CD4-positive, alpha-beta memory T cell (primary cell): ENCODE measurements at places on chromosomes 4 and X.

DNA sequence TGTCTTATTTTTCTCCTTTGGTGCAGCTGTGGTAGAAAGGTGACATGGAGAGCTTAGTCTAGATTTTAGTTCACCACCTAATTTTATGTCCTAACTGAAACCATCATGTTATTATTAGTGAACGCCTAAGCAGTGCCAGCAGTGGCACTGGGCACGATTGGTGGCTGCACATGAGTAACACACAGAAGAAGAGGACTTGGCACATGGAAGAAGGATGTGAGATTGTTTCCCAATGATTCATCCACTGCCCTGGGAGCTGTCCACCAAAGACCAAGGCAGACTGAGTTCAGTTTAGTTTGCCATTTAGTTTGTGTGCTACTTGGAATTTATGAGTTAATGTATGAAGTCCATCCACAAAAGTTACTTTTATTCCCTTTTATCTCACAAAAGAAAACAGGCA lies 68.1 kb upstream of the NAP1L5 start:
- DNase-seq, result no peak

GRCh38 chr4:138706201-138706600 lies 309.4 kb upstream of the NOCT start:
- DNase-seq, result no peak

- DNase-seq, result peak; percentile 7
Measured at GRCh38 chr4:41957634-41958033, 22.4 kb downstream of the TMEM33 start.

GRCh38 chrX:70175338-70175737 lies 1.9 kb upstream of the DGAT2L6 start:
- DNase-seq, result no peak

DNA sequence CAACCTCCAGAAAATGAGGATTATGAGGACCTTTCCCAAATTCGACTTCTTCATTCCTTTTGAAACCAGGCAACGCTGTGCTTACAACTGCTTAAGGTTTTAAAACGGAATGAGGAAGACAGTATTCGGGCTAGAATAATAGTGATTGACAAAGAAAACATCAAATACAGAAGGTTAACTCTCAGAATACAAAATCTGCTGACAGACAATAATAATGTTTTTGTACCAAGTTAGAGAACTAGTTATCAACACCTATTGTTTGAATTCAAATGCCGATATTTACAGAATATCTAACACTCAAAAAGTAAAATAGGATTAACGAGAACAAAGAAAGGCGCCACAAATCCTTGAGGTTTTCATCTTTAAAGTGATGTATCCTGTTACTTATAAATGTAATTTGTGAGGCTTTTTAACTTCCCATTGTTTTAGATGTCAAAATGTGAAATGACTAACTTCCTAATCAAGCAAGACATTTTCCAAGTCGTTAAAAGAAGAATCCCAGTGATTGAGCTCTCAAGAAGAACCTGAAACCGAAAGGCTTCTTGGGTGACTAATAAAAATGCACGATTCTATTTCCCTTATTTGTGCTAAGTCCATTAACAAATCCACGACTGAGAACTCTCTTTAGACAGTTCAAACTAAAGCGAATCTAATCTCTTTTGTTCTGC lies 118.3 kb downstream of the SORBS2 start:
- DNase-seq, result no peak

- DNase-seq, result no peak
Measured at GRCh38 chrX:68568136-68568535, 69.3 kb downstream of the YIPF6 start.

- no peak for DNase-seq
Measured at GRCh38 chr4:102321260-102321995, 23.9 kb downstream of the SLC39A8 start.

DNA sequence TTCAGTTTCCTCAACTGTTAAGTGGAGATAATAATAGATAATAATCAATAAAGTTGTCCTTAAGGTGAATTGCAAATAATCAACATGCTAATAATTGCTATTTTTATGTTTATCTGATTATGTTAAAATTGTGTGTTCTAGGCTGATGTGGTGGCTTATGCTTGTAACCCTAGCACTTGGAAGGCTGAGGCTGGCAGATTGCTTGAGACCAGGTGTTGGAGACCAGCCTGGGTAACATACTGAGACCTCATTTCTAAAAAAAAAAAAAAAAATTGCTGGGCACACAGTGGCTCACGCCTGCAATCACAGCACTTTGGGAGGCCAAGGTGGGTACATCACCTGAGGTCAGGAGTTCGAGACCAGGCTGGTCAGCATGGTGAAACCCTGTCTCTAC lies 175.2 kb downstream of the GC start:
- no peak for DNase-seq

- DNase-seq, result no peak
Measured at GRCh38 chr4:8910822-8911315, 39.2 kb upstream of the HMX1 start.

GRCh38 chr4:160159457-160159856 lies 1056.6 kb downstream of the RAPGEF2 start:
- DNase-seq, result no peak

- DNase-seq, result no peak
Measured at GRCh38 chr4:55838356-55838755, 15.1 kb upstream of the EXOC1 start.

DNA sequence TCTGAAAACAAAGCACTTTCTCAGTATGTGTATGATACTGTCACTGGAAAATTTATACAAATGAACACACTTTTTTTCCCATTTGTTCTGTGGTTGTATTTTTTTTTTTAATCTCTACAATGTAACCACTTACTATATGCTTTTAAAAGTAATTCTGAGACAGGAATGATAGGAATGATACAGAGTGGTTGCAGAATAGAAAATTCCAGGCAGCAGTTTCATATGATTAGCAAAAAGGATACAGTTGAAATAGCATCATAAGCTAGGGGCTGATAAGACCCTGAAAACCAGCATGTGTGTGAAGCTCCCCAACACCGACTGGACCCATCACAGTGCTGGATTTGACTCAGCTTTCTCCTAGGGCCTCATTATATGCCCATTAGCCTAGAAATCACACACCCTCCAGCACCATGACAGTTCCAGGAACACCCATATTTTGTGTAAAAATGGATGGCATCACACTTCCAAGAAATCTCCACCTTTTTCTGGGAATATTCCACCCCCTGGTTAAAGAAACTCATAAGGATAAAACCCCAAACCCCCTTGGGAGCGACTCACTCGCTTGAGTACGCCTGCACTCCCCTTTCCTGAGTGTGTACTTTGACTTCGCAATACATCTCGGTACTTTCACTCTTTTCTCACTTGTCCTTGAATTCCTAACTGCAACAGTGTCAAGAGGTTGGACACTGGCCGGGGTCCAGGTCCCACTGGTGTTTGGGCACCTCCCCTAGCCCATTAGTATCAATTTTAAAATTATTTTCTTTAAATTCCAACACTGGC lies 77.4 kb upstream of the AGA start:
- no peak for DNase-seq

- DNase-seq, result no peak
Measured at GRCh38 chr4:145345401-145345800, 136.3 kb upstream of the SMAD1 start.

DNA sequence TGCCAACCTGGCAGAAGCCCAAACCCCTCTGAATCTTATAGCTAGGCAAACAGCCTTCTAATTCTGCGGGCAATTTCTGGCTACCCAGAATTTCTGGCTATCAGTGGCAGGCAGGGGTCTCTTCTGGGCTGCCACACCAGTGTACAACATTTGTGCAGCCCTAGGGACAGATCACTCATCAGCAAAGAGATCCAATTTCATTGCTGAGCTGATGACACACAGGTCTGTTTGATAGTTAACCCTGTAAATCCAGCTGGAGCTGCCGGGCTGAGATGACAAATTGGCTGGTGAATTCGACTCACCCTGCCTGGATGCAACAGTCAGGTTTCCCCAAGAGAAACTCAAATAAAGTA lies 2.4 kb downstream of the MID1 start:
- DNase-seq, result no peak

DNA sequence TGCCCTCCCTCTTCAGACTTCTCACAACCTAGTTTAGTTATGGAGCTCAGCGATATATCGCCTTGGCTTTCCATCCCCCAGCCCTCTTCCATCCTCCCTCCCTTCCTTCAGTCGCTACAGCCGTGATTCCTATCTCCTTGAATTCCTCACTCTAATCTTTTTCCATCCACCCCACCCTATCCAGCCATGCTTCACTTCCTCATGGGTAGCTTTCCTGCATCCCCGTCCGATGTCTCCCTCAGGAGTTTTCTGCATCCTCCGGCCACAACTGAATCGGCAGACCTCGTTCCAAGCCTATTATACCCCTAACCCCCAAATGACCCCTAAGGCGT lies 456 bp downstream of the SNX12 start:
- DNase-seq, result no peak

- DNase-seq, result no peak
Measured at GRCh38 chrX:80388206-80388605, 32.0 kb upstream of the TENT5D start.

GRCh38 chr4:52912608-52913007 lies 50.5 kb downstream of the RASL11B start:
- DNase-seq, result no peak

GRCh38 chr4:22191565-22191964 lies 243.0 kb upstream of the KCNIP4 start:
- DNase-seq, result no peak

GRCh38 chr4:14196131-14196530 lies 568.6 kb upstream of the BOD1L1 start:
- no peak for DNase-seq

- no peak for DNase-seq
Measured at GRCh38 chrX:117990438-117990837, 126.2 kb downstream of the KLHL13 start.

- DNase-seq, result no peak
Measured at GRCh38 chr4:81471298-81471587, 464 bp downstream of the RASGEF1B start.

GRCh38 chrX:129449148-129449547 lies 74.1 kb downstream of the SMARCA1 start:
- DNase-seq, result no peak

DNA sequence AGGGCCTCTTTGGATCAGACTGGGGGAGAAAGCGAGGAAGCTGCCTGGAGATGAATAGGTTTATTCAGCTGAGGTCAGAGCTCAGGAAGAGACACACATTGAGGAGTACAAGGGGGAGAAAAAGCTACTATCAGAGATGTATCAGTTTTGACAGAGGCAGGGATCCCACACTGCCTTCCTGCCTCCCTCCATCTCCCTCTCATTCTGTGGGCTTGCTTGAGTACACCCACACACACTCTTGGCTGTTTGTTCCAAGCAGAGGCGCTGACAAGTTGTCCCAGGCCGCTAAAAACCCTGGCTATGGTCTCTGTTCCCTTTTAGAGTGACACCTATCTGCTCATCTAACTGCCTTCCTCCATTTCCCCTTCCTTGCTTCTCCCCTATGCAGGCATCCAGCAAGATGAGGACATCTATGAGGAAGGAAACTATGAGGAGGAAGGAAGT lies 5.2 kb downstream of the TSPYL2 start:
- DNase-seq, result no peak

DNA sequence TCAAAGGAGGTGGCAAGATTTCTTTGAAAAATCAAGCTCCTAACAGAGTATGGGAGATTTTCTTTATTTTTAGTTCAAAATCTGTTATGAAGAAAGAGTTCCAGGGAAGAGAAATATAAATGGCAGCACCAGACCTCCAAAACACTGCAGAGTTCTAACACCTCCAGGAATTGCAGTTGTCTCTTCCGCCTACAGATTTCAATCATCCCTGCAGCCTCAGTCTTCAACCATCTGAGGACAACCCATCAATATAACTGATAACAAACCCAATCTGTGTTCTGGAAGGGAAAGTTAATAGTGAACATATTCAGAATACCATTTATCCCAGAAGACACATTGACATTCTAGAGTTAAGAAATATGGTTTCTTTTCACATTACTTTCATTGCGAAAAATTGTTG lies 296.1 kb downstream of the ARAP2 start:
- no peak for DNase-seq

DNA sequence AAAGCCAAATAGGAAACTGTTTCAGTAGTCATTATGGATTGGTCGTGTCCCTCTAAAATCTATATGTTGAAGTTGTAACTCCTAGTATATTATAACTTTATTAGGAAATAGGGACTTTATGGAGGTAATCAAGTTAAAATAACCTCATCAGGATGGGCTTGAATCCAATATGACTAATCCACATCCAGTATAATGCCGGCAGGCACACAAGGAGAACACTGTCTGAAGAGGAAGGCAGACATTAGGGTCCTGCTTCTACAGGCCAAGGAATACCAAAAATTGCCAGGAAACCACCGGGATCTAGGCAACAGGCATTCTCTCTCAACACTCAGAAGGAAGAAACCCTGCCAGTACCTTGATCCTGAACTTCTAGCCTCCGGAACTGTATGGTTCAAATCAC lies 130.3 kb downstream of the ATP10D start:
- no peak for DNase-seq

- DNase-seq, result no peak
Measured at GRCh38 chr4:89492581-89493071, 185.0 kb upstream of the GPRIN3 start.

- no peak for DNase-seq
Measured at GRCh38 chrX:56366901-56367300, 134.7 kb downstream of the KLF8 start.

DNA sequence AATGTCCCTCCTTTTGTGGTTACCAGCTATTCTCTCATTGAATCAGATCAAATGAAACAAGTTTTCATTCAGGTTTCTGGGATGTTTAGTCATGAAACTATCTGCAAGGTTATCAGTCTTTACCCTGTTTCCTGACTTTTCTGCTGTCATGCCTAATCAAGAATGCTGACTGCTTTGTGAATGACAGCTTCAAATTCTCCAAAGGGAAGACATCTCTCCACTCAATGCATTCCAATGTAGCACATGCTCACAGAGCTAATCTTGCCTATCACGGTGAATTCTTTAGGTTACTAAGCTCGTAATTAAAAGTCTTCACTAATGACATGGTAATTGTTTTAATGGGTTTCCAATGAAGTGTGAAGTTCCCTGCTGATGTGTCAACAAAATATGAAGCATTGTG lies 1068.5 kb downstream of the PCDH7 start:
- no peak for DNase-seq

- no peak for DNase-seq
Measured at GRCh38 chrX:9581771-9582385, 117.0 kb downstream of the TBL1X start.

DNA sequence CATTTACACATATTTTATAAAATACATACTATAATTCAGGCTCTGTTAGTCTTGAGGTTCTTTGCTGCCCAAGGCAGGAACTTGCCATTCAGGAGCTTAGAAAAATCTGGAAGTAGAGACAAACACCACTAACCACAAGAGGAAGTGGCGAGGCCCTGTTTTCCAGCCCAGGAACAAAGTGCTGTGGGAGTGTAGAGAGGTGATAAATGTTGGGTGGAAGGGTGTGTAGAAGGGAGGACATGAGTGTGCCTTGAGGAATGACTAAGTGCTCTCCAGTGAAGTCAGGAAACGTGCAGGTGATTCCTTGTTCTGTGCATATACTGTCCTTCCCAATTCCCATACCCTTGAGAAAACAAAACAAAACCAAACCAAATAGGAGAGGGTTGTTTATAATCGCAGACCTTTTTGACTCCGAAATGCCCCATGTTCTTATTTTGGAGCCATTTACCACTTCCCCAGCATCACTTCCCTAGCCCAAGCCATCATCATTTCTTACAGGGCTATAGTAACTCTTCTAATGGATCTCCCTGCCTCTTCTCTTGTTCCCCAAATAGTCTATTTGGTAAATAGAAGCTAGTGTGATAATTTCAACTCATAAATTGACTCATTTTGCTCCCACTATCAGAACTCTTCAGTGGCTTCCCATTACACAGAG lies 83.2 kb downstream of the GPAT3 start:
- DNase-seq, result no peak

GRCh38 chr4:54545663-54546424 lies 111.9 kb upstream of the KIT start:
- no peak for DNase-seq
